ENCODE measurements at places on chromosomes 2 and 18.

DNA sequence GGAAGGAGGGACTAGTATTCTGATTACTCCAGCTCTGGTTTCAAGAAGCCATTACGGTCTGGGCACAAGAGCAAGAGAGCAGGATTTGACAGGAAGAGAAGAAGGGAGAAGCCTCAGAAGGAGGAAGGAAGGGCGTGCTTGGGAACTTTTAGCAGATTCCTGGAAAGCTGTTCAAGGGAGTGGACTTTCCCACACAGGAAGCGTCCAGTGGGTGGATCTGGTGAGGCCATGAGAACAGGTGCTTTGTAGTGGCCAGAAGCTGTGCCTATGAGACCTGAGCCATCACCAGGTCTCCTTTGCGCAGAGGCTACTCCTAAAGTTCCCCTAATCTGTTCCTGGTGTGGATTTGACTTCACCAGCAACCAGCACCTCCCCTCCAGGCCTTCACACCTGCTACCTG lies 62.3 kb downstream of the CD226 start:
- no peak for DNase-seq

DNA sequence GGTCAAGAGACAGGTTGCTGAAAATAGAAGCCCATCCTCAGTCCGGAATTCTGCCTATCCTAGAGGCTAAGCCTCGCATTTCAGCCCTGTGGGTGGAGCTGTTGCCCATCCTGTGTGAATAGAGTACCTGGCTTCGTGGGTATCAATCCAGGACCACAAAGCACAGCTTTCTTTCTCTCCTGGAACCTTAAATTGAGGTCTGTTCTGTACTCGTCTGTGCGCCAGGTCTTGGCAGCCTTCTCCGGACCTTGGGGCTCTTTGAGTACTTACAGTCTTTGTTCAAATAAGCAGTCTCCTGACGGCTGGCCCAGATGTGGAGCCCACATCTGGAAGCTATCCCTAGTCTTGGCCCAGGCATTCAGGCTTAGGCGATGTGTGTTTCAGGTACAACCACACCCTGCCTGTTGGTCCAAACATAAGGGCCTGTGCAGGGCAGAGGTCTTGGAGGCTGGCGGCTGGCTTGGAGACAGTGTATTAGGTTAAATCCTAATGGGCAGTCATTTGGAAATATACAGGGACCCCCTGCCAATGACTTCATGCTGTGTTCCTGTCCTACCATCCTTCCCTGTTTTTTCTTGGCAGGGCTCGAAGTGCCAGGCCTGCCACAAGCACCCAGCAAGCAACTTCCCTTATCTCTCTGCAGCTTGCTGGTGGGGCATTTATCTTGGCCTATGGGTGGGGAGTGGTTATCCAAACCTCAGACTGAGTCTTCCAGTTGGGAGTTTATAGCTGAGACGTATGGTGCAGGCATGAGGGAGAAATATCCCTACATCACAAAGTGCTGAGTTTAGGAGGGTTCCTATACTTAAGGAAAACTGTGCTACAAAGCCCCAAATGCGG lies 294.1 kb downstream of the BCL2 start:
- DNase-seq: no peak

GRCh38 chr2:202909394-202910192 lies 1.9 kb downstream of the WDR12 start:
- no peak for DNase-seq

- no peak for DNase-seq
Measured at GRCh38 chr2:170869461-170869860, 52.8 kb downstream of the GAD1 start.

- DNase-seq: no peak
Measured at GRCh38 chr2:101983928-101984327, 7.8 kb upstream of the IL1R2 start.

Measured in chondrocyte (in vitro differentiated cells).